ENCODE measurements at places on chromosomes 7 and 10.

- no peak for DNase-seq
Measured at GRCh38 chr7:10789170-10789569, 184.5 kb upstream of the PHF14 start.

- DNase-seq, result no peak
Measured at GRCh38 chr10:17793823-17794644, 15.1 kb upstream of the MRC1 start.

DNA sequence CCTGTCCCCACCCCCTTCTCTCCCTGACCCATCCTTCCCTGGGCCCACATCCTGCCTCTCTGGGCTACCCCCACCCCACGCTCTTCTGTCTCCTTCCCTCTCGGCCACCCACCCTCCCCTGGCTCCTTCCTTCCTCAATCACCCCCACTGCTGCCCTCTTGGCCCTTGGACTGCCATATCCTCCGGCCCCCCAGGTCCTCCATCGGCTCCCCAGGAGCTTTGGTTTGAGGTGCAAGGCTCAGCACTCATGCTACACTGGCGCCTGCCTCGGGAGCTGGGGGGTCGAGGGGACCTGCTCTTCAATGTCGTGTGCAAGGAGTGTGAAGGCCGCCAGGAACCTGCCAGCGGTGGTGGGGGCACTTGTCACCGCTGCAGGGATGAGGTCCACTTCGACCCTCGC lies 10.9 kb downstream of the EPHB6 start:
- DNase-seq, result no peak

GRCh38 chr10:1179346-1180070 lies 123.3 kb downstream of the WDR37 start:
- no peak for DNase-seq

DNA sequence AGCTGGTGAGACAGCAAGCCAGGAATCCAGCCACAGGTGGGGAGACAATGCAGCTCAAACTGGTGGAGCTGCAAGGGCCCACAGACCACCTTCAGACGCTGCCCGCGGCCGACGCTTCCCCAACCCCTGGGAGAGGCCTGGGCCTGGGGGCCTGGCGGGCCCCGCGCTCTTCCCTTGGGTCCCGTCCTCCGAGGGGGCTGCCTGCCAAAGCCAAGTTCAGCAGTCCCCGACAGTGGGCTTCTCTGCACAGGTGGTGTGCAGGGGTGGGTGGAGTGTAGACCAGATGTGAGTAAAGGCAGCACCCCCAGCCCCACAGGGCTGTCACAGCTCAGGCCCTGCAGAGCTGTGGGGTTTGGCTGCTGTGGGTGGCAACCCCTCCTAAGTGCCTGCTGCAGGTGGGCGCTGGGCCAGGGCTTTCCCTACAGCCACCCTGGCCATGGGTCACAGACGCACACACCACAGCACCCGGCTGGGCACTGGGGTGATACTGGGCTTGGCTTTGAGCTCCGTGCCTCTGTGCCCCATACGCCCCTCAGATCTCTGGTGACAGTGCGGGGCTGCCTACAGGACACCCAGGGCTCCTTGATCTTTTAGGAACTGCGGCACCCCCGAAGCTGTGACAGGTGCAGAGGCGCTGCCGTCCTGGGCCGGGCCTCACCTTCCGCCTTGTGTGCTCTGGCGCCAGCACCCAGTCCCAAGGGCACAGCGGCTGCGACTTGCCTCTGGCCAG lies 20.5 kb downstream of the BNIP3 start:
- no peak for DNase-seq

GRCh38 chr10:33799281-33799943 lies 464.9 kb upstream of the NRP1 start:
- no peak for DNase-seq

GRCh38 chr7:28626624-28627262 lies 214.4 kb downstream of the CREB5 start:
- peak; percentile 70 for DNase-seq

GRCh38 chr7:49563693-49564378 lies 209.6 kb upstream of the VWC2 start:
- no peak for DNase-seq

- no peak for DNase-seq
Measured at GRCh38 chr7:129265328-129265727, 40.5 kb downstream of the AHCYL2 start.

- DNase-seq, result no peak
Measured at GRCh38 chr7:148545932-148546331, 44.6 kb upstream of the C7orf33 start.
